Stimulated activated effector memory CD8-positive, alpha-beta T cell treated with anti-CD3 and anti-CD28 coated beads, Interleukin-12 subunit alpha, Interleukin-12 subunit beta, amount 100 ng/mL, for 72 hours (primary cell): ENCODE measurements at places on chromosomes 4 and X.

- no peak for DNase-seq
Measured at GRCh38 chr4:27270435-27270834, 409.8 kb downstream of the STIM2 start.

DNA sequence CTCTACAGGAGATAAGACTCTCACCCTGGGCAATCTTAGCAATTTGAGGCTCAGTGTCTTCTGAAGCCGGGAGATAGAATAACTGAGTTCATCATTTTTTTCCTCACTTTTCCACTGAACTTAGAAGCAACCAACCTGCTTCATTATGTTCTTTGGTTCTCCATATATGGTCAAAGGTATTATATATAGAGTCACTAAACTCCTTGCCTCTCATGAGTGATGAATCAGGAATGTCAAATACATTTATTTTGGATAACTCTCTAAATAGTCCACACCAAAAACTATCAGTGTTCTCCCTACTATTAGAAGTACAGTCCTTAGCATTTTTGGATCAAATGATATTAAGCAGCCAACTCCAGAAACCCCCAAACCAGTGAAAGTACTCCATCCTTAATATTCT, 421.5 kb upstream of the EPHA5 start:
- DNase-seq, result no peak

DNA sequence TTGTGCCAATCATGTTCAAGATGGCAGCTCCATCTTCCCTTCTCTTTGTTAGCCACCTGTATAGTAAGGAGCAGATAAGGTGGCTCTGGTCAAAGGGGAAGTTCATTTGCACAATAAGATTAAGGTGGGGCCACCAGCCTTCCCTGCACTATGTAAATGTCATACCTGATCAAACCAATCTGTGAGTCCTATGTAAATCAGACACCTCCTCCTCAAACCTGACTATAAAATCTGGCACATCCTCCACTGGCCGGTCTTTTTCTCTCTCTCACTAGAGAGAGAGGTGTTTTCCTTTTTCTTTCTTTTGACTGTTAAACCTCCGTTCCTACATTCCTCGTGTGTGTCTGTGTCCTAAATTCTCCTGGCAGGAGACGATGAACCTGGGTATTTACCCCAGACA, 572.5 kb upstream of the AADAT start:
- DNase-seq, result no peak

- DNase-seq, result no peak
Measured at GRCh38 chrX:68018248-68019203, 414.8 kb downstream of the OPHN1 start.

DNA sequence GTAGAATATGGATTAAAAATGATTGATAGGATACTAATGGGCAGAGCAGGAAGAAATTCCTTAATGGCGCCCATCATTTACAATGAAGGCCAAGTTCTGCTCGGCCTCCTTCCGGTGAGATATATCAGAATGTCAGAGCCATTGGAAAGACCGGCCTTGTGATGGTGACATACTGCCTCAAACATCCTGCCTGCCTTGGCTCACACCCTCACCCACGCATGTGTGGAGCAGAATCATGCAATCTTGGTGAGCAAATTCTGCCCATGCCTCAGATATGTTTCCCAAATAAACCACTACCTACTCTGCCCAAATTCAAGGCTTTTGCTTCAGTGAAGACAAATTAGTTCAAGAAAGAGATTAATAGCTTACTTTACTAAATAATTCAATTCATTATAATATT, 163.3 kb downstream of the MID1 start:
- no peak for DNase-seq

- DNase-seq, result no peak
Measured at GRCh38 chrX:37677243-37677642, 8.3 kb upstream of the XK start.

- no peak for DNase-seq
Measured at GRCh38 chr4:158912806-158913205, 144.0 kb downstream of the FNIP2 start.

- DNase-seq, result no peak
Measured at GRCh38 chrX:42954880-42955279, 176.9 kb upstream of the PPP1R2C start.

DNA sequence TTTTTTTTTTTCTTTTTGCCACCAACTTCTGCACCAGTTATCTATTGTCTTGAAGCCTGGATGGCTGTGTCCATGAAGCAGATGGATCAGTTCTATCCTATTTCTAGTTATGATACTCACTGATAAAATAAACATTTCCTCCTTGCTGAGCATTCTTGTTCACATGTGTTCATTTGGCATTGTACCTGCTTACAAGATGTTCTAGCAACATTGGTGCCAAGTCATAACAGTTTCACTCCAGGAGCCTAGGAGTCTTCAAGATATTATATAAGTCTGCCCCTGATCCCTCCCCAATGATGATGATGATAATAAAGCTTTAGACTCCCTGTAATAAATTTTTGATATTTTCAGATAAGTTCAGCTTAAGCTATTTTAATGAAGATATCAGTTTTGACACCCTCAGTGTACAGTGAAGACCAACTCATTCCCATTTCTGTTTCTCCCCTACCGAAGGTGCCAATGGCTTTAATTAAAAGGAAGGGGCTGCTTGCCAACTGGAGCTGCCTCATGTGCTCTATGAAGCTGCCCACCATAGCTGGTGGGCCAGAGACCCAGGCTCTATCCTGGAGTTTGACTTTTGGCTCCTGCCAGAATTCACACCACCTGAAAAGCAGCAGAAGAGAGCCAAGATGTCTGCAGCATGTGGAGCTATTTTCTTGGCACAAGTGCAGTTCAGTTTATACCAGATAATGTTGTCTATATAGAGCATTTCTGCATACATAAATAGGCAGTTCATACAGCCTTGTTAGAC, 265.4 kb upstream of the TET2 start:
- no peak for DNase-seq

GRCh38 chrX:72145181-72145580, 13.5 kb upstream of the RTL5 start:
- DNase-seq, result no peak

DNA sequence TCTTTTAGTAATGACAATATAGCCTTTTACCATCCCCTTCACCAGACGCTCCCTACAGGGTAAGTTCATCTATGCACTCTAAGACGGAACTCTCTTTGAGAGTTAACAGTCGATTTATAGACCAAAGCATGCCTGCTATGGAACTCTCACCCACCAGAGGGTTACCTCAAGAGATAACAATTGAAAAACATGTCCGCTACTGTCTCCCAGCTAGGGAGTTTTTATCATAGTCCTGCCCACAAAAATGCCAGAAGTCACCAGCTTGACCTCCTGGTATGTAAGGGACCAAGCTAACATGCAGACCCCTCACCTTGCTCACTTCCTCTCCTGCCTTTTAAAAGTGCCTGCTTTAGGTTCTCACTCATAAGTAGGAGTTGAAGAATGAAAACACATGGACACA, 16.7 kb upstream of the YTHDC1 start:
- no peak for DNase-seq

GRCh38 chrX:24498975-24499374, 33.9 kb downstream of the PDK3 start:
- no peak for DNase-seq

DNA sequence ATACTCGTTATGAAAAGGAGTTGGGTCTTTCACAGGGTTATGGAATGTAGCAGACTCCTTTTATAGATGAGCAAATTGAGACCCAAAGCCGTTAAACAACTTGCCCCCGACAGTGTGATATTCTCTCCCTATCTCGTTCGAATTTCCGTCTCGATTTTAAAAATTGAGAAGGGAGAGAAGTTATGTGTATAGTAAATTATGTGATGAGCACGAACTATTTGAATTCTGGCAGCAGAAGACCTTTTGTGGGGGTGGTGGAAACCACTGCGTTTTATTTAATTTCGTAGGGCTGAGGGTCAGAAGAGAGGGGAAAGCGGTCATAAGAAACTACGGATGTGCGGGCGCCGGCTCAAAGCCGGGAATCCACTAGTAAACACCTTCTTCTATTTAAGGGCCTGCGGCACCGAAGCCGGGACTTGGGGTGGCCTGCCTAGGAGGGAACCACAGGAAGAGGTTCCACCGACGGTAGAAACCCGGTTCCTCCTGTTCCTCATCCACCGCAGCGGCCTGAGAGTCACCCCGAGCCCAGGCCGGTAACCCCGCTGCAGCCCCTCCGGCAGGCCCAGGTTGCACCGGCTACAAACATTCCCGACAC, 1.5 kb upstream of the DDX3X start:
- no peak for DNase-seq

DNA sequence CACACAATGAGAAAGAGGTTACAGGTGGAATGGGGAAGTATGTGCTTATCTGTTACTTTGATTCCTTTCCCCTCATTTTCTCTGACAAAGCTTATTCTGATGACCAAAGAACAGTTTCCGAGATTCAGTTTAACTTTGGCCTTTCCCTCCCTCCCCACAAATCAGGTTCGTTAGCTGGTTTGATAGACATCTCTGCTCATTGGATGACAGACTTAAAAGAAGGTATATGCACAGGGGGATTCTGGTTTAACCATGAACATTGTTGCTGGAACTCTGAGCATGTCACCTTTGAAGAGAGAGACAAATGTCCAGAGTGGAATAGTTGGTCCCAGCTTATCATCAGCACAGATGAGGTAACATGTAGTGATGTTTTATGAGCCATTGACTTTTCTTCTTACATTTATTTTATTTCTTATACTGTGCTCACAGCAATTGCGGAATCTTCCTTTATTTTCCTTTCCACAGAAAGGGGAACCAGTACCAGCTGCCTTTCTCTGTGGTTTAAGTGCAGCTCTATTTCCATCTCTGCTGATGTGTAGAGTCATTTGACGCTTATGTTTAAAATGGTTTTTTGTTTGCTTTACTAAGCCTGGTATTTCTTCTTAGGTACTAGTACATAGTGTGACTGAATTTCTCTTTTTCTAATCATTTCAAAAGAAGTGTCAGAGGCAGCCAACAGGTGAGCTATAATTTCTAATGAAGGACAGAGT, 125.0 kb downstream of the AKAP4 start:
- no peak for DNase-seq

DNA sequence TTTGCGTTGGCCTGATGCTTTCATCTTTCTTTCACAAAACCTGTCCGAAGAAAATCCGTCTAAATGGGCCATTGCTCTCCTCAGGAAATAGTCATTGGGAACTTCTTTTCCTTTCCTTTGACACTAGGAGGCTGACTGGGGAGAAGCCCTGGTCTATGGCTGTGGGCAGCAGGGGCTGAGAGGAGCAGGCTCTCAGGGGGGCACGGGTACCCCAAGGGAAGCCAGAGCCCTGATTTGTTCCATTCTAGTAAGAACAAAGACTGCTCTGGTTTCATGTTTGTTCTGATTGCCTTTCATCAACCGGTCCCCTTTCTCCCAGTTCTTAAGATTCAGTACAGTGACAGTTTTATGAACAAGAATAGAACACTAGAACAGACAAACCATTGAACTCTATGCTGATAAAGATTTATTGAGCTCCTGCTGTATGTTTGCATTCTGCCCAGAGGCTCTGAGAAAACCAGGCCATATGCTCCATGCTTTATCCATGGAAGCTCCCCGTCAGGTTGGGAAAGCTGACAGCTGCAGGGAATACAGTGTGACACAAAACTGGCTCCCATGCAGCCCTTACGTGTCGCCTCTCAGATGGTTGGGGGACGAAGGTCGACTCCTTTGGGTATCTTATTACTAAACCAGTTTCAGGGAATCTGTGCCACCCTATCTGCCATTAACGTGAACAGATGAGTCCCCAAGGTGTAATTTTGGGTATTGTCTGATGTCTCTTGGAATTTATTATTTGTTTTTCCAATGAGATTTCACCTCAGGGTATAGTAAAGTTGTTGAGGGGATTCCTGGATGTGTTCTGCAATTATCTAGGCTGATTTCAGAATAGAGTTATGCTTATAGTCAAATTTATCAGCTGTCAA, 72.4 kb upstream of the MSANTD1 start:
- DNase-seq, result no peak

DNA sequence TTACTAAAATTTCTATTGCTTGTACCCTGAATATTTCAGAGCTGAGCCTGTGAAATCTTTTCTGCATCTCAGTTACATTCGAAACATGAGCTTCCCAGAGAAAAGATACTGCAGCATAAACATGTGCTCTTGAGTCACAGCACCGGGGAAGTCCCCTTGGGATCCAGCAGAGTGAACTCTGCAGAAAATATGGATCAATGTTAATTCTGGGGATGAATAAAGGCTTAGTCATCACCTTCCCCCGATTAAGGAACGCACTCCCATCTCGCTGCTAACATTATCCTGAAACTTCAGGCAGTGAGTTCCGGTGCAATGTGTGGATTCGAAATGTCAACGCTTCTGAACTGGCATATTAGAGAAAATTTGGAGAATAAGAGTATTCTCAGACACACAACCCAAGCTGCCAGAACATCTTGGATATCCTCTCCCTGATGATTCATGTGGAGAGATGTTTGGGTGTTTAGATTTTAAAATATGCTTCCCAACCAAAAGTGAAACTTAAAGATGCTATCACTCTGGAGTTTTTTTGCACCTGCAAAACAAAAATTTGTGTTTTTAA, 90.8 kb downstream of the IRF2 start:
- DNase-seq, result no peak

GRCh38 chr4:93042746-93043145, 739.0 kb downstream of the GRID2 start:
- no peak for DNase-seq

DNA sequence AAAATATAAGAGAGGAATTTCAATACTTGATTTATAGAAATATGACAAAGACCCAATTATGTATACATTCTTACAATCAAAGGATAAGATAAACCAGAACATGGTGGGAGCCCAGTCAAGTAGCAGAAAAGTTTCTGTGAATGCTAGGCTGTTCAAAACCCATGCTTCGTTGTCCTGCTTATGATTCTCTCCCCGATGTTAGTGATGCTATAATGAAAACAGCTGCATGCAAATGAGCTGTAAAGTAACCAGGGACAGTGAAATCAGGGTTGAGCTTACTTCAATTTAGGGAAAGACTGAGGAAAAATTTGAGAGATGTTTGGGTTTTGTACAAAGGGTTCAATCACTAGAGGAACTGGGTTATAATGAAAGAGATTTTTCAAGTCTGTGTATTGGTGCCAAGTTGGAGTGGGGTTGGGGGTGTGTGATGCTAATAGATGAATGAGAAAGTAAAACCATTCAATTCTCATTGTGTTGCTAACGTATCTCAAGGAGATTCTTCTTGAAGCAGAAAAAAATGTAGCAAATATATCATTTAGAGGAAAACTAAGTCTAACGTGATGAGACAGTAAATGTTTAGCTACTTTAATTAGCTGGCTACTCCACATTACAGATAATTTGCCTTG, 59.3 kb upstream of the PPP1R2C start:
- DNase-seq, result no peak

DNA sequence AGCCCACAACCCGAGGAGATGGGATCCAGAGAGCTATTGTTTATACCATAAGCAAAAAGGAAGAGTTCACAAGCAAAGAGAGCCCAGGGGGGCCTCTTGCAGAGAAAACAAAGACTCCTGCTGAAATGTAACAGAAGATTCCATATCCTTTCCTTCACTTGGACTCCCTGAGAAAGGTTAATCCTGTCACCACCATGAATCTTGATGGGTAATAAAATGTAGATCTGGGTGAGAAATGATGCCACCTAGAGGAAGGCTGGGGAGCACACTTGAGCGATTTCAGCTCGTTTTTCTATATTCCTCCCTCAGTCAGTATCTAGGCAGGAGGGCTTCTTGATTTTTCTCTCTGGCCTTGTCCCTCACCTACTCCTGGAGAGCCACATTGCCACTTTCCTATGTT, 10.2 kb upstream of the KCNE5 start:
- DNase-seq, result no peak
